ENCODE measurements at places on chromosomes 13 and 19.

GRCh38 chr19:50797781-50798658 lies 7.8 kb downstream of the ACP4 start:
- DNase-seq, result no peak

GRCh38 chr19:38731654-38732301 lies 12.5 kb downstream of the CAPN12 start:
- peak; percentile 3 for DNase-seq

GRCh38 chr13:97724450-97724849 lies 229.0 kb upstream of the IPO5 start:
- DNase-seq, result no peak

- no peak for DNase-seq
Observed at GRCh38 chr13:97329331-97329730, 104.6 kb upstream of the RAP2A start.

GRCh38 chr13:44089452-44089851 lies 209.7 kb downstream of the LACC1 start:
- DNase-seq, result no peak

- no peak for DNase-seq
Observed at GRCh38 chr19:3760871-3761361, 576 bp downstream of the APBA3 start.

- DNase-seq, result peak; percentile 99
Observed at GRCh38 chr19:53196777-53197396, 3.7 kb upstream of the ZNF665 start.
